Tongue (tissue), 3 donors: ENCODE measurements at places on chromosomes 11 and 22. TPM values are rescaled to one million over a fixed set of nuclear protein-coding genes. Genes with fewer than 3 reads are reported as not detected.

GRCh38 chr11:43358279-43358800 is 380 bp upstream of the TTC17 start:
- DNase-seq: no peak

Gene TTC36
- 2.4 TPM for total RNA-seq

GRCh38 chr22:28247667-28248363 is 328.8 kb upstream of the PITPNB start:
- DNase-seq: no peak

Gene CTNND1
- 185 TPM for total RNA-seq

GRCh38 chr11:587978-588380 is 11.7 kb downstream of the PHRF1 start:
- no peak for DNase-seq

- no peak for DNase-seq
Observed at GRCh38 chr11:69148377-69148762, 7.4 kb upstream of the SMIM38 start.

DNA sequence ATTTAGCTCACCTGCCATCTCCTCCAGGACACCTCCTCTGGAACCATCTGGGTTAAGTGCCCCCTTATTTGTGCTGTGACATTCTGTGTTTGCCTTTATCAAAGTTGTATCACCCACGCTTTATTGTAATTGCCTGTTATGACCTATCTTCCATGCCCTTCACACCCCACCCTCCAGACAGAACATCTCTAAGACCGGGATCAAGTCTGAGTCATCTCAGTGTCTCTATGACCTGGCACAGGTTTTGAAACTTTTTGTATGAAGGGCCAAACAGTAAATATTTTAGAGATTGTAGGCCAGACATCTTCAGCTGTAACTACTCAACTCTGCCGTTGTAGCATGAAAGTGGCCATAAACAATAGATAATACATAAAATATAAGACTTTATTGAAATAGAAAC is 161.8 kb downstream of the SPON1 start:
- DNase-seq: no peak

DNA sequence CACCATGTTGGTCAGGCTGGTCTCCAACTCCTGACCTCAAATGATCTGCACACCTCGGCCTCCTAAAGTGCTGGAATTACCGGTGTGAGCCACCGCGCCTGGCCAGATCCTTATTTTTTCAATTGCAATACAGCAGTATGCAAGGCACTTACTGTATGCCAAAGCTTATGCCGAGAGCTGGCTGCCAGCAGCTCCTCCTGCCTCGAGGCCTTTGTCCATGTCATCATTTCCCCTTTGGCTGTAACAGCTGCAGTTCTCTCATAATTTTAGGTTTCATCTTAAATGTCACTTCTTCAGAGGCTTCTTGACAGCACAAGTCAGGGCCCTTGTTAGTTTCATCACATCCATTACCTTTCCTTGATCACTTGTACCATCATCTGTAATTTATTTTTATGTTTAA is 1.5 kb upstream of the SREBF2 start:
- peak; percentile 64 for DNase-seq

GRCh38 chr11:102383839-102384238 is 36.8 kb downstream of the BIRC2 start:
- no peak for DNase-seq

DNA sequence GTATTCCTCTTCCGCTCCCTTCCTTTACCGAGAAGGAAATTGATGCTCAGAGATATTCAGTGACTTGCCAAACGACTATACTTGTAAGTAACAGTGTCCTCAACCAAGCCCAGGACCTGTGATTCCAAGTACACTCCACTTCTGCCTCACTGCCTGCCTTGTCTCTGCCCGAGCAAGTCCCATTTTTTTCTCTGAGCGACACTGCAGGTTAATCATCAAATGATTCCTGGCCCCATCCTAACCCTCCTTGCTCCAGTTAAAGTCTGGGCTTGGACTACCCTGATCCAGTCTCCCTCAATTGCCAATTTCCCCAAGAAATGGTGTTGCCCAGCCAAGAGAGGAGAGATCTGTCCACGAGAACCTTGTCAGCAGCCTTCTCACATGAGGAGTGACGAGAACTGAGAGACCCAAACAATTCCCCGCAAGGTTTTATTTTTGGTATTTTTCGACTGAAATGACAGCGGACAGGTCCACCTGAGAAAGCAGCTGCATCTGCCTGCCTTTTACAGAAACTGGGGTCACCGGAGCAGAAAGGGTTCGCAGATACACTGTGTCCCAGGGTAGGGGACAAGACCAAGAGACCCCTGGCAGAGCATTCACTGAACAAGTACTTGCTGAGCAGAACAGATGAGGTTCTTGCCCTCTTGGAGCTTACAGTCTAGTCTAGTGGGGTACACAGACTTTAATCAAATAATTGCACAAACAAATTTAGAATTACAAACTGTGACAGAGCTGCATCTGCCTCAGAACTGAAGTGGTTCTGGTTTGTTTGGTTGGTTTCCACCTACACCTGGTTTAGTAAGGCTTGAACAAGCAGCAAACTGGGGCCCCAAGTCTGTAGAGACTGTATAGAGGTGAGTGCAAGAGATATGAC is 11.4 kb downstream of the POU2AF1 start:
- DNase-seq: no peak

DNA sequence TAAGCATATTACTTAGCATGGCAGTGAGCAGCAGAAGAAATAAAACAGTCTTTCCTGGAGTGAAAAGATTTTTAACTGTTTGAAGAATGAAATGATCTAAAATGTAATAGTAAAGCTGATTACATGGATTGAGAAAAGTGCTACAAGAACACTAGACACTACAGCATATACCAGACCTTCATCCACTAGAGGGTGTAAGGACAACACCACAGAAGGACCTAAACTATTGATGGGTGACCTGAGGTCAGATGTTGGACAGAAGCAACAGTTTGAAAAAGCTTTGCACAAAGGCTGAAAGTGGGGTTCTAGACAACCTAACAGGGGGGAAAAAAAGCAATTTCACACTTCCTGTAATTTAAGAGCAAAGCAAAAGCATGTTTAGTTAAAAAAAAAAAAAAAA is 97.7 kb downstream of the RBFOX2 start:
- peak; percentile 85 for DNase-seq

DNA sequence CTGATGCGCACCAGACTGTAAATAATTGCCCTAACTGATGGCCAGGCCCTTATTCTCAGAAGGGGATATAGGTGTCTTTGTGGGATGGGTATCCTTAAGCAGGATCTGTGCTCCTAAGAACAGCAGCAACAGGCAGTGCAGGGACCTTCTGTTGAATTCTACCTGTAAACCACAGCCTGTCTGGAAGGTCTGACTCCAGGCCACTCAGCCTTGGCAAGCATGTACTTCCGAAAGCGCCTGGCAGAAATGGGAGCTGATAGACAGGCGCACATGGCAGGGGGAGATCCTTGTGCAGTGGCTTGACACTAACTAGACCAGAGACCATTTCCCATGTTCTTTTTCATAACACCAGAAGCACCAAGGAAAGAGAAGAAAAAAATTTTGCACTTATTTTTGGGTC is 59.0 kb downstream of the C22orf31 start:
- peak; percentile 82 for DNase-seq

- no peak for DNase-seq
Observed at GRCh38 chr11:57260937-57261783, 24.1 kb upstream of the APLNR start.

DNA sequence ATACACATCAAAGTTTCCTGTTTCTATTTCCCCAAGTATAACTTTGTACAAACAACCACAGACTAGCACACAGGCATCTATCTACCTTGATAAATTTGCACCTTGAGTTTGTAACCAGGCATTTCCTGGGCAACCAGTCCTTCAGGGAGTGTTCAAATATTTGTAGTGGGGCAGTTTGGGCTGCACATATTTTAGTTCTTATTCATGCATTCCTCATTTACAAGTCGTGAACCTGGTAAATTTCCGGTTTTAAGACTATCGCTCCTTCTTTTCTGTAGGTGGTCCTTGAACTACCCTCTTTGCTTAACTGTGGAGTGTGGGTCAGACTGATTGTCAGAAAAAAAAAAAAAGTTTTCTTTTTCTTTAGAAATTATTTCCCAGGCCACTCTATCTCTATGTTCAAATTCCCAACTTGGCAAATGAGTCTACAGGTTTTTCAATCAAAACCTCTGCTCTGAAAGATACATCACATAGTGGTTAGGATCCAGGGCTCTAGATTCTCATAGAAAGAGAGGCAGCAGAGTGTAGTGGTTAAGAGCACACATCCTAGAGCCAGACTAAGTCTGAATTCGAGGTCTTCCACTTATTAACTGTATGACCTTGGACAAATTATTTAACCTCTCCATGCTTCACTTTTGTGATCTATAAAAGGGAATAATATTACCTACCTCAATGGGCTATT is 201.5 kb downstream of the SOX6 start:
- no peak for DNase-seq
